Fibroblast of mammary gland (primary cell): ENCODE measurements at places on chromosomes 1 and 21.
A peak's percentile ranks its signal among the peaks of the same experiment; 100 is the strongest.

DNA sequence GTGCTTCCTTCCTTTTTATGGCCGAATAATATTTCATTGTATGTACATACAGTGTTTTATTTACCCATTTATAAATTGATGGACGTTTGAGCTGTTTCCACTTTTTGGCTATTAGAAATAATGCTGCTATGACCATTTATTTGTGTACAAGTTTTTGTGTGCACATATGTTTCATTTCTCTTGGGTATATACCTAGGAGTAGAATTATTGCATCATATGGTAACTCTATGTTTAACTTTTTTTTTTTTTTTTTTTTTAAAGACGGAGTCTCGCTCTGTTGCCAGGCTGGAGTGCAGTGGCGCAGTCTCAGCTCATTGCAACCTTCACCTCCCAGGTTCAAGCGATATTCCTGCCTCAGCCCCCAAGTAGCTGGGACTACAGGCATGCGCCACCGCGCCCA lies 19.0 kb downstream of the SDHC start:
- no peak for DNase-seq

GRCh38 chr1:43651188-43651587 lies 1.2 kb downstream of the KDM4A start:
- no peak for DNase-seq

DNA sequence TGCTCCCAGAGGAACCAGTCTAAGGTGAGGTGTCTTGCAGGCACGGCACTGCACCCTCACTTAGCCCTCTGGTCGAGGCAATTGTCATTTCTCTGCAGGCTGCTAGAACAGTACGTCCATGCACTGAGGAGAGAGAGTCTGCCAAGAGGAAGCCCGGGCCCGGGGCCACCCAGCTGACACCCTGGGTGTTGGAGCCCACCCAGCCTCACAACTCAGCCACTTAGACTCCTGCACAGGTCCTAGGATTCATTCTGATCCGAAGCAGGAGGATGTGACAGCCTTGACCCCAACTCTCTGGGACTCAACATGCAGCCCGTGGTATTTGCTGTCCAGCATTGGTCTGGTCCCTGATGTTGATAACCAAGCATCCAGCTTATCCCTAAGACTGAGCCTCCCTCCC lies 111.9 kb downstream of the ADSS2 start:
- no peak for DNase-seq

GRCh38 chr1:24535021-24535424 lies 20.9 kb upstream of the NCMAP start:
- no peak for DNase-seq

DNA sequence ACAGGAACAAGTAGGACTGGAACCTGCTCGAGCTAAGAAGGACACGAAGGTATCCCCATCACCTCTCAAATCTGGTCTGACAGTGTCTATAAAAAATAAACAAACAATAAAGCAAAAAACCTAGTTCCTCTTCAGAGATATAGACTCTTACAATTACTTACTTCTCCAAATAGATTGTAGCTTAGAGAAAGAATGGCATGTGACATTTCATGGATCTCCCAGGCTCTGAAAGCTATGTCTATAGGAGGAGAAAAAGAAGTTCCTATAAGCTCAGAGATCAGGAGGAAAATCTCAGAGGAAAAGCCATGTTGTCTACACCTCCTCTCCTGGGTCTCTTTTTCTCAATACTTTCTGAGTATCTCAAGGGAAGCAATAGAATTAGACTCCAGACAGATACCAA lies 12.3 kb upstream of the OR10J5 start:
- DNase-seq, result no peak

GRCh38 chr21:14686466-14687267 lies 140.6 kb upstream of the SAMSN1 start:
- no peak for DNase-seq

DNA sequence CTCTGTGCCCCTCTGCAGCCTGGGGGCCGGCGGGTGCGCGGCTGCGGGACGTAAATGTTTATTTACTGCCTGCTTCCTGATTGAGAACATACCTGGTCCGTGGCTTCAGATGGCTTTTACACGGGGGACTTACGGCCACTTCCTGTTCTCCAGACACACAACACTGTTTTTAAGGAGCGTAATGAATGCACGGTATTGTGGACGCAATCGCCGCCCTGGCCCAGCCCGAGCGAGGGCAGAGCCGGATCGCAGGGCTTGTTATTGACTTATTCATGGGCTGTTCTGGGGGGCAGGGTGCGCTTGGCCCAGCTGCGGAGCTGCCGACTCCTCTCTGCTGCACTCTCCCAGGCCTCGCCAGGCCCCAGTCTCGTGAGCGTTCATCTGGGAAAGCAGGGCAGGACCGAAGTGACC lies 52.8 kb upstream of the ACTRT2 start:
- DNase-seq, result no peak

GRCh38 chr21:16096988-16097387 lies 367.2 kb downstream of the USP25 start:
- no peak for DNase-seq

DNA sequence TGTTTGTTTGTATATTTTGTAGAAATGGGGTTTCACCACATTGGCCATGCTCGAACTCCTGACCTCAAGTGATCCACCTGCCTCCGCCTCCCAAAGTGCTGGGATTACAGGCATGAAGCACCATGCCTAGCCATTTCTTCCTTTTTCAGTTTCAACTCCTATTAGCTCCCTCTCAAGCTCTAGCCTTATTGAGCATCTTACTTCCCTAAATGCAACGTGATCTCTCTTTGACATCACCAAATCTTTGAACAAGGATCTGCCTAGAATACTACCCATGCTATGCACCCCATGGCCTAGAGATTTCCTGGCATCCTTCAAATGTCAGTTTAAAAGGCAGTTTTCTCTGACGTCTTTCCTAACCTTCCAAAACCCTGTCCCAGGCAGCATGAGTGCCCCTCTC lies 91.1 kb upstream of the NR5A2 start:
- DNase-seq, result no peak

DNA sequence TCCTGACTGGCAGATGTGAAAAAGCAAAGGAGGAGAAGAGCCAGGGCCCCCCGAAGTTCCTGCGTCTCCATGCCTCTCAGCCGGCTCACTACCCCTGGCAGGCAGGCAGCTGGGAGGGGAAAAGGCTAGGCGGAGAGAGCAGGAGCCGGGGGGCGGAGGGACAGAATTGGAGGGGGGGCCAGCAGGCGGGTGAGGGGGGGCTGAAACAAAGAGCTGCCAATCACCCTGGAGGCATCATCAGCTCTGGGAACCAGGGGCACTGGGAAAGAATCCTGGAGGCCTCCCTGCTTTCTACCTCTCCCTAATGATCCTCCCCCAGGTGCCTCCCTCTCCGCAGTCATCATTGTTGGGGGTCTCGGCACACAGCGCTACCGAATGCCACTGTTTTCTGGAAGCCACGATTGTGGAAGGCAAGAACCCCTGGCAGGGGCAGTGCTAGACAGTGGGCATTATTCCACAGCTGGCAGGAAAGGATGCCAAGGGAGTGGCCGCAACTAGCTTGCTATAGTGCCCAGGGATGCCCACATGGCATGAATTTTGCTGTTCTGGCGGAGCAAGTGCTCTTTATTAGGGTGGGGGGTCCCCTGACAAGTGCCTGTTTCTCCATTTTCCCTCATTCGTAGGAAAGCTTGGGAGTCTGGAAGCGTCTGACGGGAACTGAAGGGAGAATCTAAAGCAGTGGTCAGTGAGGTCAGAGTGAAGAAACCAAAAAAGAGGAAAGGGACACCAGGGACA lies at the start of gene THBS3:
TSS of gene THBS3 (minus strand) at position 92 of the 735 bp plus-strand sequence. CDS start at position 71, 21 bp downstream.
- DNase-seq, result no peak

DNA sequence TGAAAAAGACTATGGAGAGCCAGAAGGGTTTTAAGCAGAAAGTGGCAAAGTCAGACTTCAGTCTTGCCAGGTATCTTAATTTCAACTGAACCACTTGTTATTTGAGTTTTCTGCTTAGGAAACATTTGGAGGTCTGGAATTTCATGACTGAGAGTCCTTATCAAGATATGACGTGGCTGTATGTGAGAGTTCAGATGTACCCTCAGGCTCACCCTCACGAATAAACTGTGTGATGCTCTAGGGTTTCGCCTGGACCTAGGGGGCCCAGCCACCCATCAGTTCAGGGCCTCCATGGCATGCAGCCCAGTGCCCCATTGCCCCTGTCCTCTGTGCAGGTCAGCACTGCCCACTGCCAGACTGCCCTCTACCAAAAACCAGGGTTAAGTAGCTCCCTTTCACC lies 30.6 kb upstream of the TADA1 start:
- DNase-seq, result no peak

DNA sequence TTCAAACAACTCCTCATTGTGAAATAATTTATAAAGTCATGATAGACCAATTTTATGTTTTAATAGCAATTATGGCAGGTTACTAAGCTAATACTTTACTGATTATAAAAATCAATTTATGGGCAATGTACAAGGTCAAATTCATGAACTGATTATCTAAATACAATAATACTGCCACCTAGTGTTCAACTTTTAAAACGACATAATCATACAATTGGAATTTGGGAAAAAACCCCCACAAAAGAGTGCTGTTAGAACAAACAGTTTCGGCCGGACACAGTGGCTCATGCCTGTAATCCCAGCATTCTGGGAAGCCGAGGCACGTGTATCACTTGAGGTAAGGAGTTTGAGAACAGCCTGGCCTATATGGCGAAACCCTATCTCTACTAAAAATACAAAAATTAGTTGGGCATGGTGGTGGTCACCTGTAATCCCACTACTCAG lies 14.0 kb downstream of the GTF2B start:
- DNase-seq, result peak; percentile 61

GRCh38 chr1:181073638-181074037 lies 14.9 kb upstream of the IER5 start:
- DNase-seq, result peak; percentile 88

DNA sequence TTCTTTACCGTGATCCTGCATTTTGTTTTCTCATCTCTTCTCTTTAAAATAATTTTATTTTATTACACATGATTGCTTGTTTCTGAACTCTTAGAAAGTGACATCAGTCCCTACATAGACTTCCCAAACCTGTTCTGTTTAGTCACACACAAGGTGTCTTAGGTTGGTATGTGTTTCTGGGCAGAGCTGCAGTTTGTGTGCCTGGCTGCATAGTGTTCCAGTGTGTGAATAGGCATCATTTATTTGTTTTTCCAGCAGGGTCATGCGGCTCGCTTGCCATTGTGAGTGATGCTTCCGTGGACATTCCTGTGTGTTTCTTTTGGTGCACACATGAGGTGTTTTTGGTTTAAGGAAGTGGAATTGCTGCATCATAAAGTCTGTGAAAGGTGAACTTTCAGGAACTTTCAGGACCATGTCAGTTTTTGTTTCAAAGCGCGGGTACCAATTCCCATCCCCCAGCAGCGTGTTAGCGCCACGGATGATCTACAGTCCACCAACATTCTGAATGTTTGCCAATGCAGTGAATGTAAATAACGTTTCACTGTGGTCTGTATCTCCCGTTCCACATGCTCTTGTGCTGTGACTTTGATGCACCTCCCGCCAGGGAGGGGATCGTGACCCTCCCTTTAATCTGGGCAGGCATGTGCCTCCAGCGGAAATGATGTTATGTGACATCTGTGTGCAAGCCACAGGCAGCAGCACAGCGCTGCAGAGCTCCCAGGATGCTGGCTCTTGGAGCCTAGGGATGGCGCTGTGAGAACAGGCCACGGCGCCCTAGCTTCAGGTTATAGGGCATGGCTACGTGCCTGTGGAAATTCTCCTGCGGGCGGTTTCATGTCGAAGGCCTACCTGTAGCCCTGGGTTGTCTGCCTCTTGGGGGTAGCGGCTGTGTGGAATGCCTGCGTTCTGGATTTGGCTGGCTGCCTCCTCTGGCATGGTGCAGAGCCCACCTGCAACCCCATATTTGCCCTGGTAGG lies 144.6 kb upstream of the COL6A1 start:
- DNase-seq, result no peak

- DNase-seq, result no peak
Observed at GRCh38 chr1:155640367-155640766, 30.3 kb downstream of the MSTO1 start.

- DNase-seq, result peak; percentile 99
Observed at GRCh38 chr1:207321079-207321789, at the start of gene CD55. TSS of gene CD55 (plus strand) at chr1:207321678. CDS start at chr1:207321766, 88 bp downstream.

- no peak for DNase-seq
Observed at GRCh38 chr1:109757936-109758786, 5.6 kb downstream of the EPS8L3 start.

DNA sequence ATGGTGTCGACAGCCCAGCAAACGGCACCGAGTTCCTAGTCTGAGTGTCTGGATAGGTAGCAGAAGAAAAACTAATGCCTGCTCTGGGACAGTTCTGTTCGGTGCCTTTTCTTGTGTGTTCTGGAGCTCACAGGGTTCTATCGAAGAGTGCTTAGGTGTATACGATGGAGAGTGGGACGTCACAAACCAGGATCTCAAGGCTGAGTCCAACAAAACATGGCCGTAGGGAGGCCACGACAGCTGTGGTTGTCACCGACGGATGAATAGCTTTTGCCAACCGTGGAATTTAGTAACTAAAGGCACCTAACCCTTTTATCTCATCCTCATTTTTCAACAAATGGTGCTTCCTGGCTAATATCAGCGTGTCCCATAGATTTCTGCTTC lies 635 bp upstream of the SYNJ1 start:
- no peak for DNase-seq

DNA sequence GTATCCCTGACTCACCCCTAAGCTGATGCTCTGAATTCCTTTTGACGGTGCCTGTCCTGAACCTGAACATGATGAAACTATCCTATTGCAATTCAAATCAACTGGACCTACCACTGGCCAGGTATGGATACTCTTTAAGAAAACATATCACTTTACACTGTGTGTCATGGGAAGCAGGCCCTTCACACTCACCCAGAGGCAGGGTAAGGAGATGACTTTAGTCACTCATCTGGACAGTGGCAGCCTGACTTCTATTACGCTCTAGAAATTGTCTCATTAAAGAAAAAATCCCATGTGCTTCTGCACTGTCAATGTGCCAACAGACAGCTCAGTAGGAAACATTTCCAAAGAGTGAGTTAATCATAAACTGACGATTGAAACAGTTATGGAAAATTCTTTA lies 94.3 kb downstream of the VAV3 start:
- peak; percentile 63 for DNase-seq

- peak; percentile 16 for DNase-seq
Observed at GRCh38 chr1:206117151-206117948, at the start of gene AVPR1B. TSS of gene AVPR1B (minus strand) at chr1:206117388. CDS start at chr1:206116890, 498 bp downstream.

- no peak for DNase-seq
Observed at GRCh38 chr1:66438062-66438461, 95.9 kb upstream of the SGIP1 start.

DNA sequence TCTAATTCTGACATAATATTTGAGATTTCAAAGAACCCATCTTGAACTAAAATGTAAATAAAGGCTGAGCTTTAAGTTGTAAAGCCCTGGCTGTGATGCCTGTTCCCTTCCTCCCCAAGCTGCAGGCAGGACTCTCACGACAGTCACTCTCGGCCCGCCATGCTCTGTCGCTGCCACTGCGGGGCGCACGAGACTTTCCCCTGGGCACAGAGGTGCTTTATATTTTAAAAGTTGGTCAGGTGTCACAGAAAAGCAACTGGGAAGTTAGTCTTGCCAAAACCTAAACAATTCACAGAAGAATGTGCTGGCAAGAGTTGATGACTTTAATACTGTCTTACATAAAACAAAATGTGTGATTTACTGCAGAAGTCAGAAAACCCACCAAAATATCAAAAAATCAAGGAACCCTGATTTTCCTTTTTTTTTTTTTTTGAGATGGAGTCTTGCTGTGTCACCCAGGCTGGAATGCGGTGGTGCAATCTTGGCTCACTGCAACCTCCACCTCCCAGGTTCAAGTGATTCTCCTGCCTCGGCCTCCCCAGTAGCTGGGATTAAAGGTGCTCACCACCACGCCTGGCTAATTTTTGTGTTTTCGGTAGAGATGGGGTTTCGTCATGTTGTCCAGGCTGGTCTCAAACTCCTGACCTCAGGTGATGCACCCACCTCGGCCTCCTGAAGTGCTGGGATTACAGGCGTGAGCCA lies 10.7 kb downstream of the LRRC47 start:
- no peak for DNase-seq
